GM19239 (cell line): ENCODE measurements at places on chromosomes 1 and 21.

- DNase-seq, result no peak
These were observed 38.7 kb upstream of the RAP1GAP start for GRCh38 chr1:21707891-21708290.

DNA sequence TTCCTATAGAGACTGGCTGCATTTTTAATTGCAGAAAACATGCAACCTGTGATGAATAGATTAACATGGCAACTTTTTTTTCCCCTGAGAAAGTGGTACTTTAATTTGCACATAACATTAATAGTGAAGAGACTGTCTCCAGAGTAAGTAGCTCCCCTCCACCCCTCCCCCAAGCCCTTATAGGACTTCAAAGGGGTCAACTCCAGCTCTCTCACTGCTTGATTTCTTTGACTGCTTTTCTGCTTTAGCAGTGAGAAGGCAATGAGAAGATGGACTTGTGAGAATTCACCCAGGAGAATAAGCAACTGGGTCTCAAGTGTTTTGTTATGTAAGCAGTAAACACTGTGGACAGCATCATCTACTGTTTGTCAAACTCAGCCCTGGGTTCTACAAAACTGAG is 355.0 kb downstream of the CAMTA1 start:
- DNase-seq, result no peak

DNA sequence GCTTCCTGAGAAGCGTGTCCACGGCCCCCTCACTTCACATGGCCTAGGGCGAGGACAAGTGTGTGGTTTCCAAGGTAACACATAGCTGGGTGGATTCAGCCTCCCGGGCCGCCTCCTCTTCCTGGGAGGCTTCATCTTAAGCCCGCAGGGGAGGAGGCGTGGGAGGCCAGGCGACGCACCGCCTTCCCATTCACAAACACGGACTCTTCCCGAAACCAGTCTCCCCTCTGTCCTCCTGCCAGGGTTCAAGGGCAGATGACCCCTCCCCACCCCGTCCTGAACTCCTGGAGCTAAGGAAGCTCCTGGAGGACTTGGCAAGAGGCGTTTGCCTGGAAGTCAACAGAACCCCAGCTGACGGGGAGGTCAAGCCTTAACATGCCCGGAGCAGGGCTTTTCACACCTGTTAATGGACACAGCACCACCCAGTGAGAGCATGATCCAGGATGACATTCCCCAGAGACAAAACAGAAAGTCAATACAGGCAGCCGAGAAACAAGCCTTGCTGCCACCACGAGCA is 56.7 kb downstream of the KCNN3 start:
- DNase-seq, result no peak

- no peak for DNase-seq
These were observed 68.7 kb downstream of the DENND1B start for GRCh38 chr1:197706601-197707000.

DNA sequence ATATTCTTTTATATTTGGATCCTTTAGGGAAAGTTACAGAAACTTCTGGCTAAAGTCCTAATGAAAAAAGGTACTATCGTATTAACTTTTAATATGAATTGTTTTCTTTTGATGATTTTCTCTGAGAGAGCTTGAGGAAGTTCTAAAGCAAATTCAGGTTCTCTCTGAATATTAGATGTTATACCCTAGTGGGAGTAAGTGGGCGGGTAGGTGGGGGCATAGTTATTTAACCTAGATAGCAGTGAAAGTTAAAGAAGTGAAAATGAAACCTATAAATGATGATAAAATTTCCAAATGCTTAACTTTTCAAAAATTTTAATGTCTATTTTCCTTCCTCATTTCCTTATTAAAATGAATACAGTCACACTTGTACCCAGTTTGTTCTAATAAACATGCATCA is 26.2 kb upstream of the B3GALT2 start:
- no peak for DNase-seq

GRCh38 chr1:25529518-25530185 is 13.8 kb upstream of the LDLRAP1 start:
- no peak for DNase-seq

- no peak for DNase-seq
These were observed 20.7 kb upstream of the SLC19A1 start for GRCh38 chr21:45562965-45563364.

GRCh38 chr21:37665230-37666024 is 250.8 kb downstream of the KCNJ6 start:
- DNase-seq, result no peak

- no peak for DNase-seq
These were observed 2.9 kb upstream of the OR2T12 start for GRCh38 chr1:248306103-248306502.
